Esophagus squamous epithelium (tissue), 5 donors: ENCODE measurements at places on chromosomes 5 and 9. TPM values are rescaled to one million over a fixed set of nuclear protein-coding genes. Genes with fewer than 3 reads are reported as not detected.

The BNIP1 gene
- 5.2 TPM for total RNA-seq

The CREBRF gene
- 8.4 TPM for total RNA-seq

The ECSCR gene
- total RNA-seq = 19.5 TPM

The TAF11L10 gene
- not detected for total RNA-seq

The HRCT1 gene
- total RNA-seq = not detected

The PROB1 gene
- total RNA-seq = 1.0 TPM
